ENCODE measurements at places on chromosomes 1 and 21.

GRCh38 chr21:37370152-37371040 lies 3.8 kb downstream of the DYRK1A start:
- no peak for DNase-seq

DNA sequence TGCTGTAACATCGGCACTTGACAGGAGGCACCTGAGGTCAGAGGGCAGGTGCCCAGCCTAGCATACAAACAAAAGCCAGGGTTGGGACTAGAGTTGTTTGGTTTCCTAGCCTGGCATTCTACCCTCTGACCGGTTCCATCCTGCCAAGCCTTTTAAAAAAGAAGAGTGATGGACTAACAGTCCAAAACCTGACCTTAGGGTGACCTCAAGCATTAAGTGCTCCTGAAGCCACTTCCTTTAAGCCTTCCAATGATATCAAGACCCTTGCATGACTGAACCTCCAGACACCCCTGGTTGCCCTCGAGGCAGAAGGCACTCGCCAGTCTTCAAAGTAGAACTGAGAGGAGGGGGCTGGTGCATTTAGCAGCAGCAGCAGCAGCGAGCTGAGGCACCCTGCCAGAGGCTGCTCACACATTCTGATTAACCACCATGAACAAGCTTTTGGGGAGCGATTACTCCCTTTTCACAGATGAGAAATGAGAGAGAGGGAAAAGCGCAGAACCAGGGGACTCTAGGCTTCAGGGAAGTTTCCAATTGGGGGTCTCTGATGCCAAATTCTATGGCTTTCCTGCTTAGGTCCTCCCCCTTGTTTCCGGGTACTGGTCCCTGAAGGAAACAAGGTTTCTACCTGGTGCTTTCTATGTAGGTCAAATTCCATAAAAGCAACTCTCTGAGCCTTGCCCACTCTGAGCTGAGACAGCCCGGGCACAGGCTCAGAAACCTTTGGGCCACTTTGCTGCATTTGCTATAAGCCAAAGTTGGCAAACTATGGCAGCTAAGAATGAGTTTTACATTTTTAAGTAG lies 9.2 kb downstream of the SLC2A1 start:
- DNase-seq = no peak

GRCh38 chr1:27377760-27378495 lies 3.3 kb upstream of the FCN3 start:
- no peak for DNase-seq

DNA sequence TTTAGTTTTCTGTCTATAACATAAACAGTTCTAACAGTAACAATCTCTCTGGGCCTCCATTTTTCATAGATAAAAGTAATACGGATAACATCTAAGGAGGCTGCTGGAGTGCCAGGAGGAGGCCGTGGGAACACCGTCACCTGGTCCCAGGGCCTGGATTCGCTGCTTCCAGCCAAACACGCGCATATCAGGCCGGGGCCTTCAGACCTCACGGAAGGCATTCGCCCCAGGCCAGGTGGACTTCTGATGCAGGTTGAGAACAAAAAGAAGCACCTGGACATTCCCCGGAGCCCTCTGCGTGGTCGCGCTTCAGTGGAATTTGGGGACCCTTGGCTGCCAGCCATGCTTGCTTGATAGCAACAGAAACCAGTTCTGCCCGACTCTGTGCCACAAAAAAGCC lies 113.1 kb upstream of the GUCA2B start:
- DNase-seq = no peak

DNA sequence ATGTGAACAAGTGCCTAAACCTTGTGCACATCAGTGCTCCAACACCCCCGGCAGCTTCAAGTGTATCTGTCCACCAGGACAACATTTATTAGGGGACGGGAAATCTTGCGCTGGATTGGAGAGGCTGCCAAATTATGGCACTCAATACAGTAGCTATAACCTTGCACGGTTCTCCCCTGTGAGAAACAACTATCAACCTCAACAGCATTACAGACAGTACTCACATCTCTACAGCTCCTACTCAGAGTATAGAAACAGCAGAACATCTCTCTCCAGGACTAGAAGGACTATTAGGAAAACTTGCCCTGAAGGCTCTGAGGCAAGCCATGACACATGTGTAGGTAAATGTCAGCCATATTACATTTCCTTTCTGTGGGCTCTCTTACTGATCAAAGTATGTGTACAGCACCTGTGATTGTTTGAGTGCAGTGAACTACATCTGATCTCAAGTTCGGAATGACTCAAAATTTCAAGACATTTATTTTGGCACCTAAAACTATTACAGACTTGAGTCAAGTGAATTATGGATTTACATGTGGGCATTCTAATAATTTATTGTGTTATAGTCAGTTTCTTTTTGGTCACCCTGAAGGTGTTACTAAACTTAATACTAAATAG lies 196.5 kb downstream of the TPR start:
- peak; percentile 59 for DNase-seq

DNA sequence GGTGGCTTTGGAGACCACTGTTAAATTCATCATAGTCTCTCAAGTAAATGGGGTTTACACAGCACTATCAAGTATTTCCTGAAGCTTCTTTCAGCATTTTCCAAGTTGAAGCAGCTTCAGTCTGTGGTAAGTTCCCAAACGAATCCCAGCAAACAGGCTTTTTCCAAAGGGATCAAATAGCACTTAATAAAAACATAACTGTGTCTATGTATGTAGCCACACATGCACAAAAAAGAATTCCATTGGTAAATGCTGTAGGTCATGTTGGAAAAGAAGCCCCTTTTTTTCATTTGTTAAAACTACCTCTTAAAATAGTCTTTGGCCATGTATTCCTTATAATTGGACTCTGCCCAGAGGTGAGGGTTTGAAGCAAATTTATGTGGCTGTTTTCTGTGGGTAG lies 69.8 kb downstream of the HHAT start:
- DNase-seq = no peak

- no peak for DNase-seq
Observed at GRCh38 chr21:25490742-25491141, 116.5 kb downstream of the MRPL39 start.

DNA sequence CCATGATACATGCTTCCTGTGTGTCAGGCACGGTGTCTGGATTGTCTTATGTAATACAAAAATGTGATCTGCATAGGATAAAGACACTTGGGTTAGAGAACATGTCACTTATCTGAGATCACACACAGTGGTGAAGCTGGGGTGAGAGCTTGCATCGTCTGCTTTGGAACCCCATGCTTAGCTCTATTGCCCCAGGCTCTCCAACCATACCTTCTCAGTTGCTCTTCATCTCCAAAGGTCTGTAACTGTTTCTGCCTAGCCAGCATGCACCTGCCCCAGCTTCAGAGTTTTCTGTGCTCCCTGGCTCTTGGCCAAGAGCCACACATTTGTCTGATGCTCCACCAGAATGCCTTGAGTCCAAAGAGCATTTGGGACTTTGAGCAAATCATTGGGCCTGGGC lies 93.9 kb upstream of the COG2 start:
- DNase-seq = peak; percentile 57

GRCh38 chr1:217188280-217189237 lies 442.3 kb downstream of the GPATCH2 start:
- DNase-seq = peak; percentile 59

GRCh38 chr1:30929944-30930525 lies 21.5 kb upstream of the SDC3 start:
- DNase-seq = no peak

GRCh38 chr1:106289265-106289928 lies 767.1 kb upstream of the PRMT6 start:
- no peak for DNase-seq

DNA sequence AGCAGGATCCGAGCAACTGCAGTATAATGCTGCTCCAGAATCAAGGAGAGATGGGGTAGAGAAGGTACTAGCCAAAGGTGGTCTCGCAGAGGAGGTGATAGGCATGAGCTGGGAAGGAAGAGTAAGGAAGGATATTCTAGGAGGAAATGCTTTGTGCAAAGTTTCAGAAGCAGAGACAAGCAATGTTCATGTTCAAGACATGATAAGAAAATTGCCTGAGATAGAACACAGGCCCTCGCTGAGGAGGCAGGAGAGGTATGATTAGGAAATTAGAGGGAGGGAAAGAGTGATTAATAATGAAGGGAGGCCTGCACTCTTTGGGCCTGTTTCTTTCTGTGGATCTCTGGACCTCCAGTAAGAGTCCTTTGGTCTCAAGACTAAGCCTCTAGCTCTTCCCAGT lies 12.9 kb upstream of the ETV3 start:
- no peak for DNase-seq

- DNase-seq = no peak
Observed at GRCh38 chr1:100362821-100363466, 10.6 kb downstream of the CDC14A start.

DNA sequence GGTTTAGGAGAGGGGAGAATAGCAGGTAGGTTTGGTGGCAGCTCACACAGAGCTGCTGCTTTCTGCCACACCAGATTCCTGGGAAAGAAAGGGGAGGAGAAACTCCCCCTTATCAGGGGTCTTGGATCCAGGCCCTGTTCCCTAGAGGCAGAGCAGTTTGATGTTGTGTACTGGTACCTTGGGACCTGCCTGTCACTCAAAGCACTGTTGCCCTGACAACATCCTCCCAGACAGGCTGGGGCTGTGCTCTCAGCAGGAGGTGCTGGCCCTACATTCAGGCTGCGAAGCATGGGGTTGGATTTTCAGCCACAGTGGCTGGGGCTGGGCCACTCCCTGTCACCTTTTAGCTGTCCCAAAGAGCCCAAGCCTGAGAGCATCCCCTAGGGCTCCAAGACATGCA lies 188.0 kb downstream of the GRIK3 start:
- no peak for DNase-seq

DNA sequence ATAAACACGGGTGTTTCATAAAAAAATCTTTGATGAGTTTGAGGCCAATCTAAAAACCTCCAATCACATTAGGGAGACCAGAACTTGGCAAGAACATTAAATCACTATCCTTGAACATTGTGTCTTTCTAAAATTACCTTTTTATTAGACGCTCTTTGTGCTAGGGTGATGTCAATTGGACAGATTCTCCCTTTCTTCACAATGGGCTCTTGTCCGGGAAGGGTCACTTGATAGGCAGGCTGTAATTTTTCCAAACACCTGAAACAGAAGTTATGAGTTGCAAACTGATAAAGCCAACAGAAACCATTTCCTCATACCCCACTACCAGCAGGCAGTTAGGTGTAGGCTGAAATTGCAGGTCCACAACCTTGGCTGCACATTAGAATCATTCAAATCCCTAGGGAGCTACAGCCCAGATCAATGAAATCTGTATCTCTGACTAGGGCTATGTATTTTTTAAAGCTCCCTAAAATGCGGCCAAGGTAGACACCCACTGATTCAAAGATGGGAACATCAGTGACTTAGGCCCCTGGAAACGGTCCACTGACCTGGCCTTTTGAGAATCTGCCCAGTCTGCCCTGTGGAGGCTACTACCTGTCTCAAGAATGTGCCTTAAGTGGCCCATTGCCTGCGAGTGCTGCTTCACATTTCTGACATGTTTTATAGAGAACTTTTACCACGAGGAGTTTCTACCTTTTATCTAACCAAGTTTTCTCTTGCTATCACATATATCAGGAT lies 16.5 kb downstream of the EIF2D start:
- no peak for DNase-seq

DNA sequence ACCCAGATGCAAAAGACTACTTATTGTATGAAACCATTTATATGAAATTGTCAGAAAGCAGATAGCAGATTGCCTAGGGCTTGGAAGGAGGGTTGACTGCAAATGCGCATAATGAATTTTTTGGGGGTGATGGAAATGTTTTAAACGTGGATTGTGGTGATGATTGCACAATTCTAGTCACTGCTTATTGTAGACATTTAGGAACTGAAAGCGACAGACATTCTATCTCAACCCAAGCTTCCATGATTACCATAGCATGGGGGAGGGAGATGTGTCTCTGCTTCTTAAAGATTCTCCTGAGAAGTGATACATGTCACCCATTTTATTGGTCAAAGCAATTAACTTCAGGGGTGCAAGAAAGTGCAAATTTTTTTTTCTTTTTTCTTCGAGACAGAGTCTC lies 2.8 kb upstream of the MTF2 start:
- DNase-seq = no peak

DNA sequence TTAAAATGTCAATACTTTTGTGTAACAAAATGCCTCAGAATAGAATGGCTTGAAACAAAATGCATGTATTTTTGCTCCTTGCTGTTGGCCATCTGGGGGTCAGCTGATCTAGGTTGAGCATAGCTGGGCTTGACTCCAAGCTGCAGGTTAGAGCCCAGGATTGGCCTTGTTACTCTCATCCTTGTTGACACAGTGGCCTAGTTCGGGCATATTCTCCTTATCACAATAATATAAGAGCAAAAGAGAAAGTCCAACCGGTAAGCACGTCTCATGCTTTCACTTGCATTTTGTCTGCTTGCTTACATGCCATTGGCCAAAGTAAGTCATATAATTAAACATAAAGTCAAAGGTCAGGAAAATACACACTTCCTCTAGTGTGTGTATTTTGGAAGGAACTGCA lies 456.2 kb downstream of the KCNT2 start:
- DNase-seq = no peak
